ENCODE measurements at places on chromosomes 5 and 9.

DNA sequence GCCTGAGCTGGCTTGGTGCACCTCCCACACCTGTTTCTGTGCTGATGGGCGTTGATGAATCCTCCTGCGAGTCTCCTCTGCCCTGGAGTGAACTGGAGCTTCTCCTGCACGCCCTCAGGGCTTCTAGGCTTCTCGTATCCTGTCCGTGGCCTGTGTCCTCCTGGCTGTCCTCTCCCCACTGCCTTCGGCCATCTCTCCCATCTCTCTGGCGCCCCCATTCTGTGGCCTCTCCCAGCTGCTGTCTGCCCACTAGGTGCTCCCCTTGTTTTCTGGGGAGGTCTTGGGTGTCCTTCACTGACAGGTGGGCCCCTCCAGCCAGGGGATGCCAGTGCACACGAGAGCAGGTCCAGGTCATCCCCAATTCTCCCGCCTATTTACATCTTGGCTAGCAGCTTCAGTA lies 28.8 kb downstream of the AHRR start:
- DNase-seq = no peak

GRCh38 chr5:95087816-95088317 lies 197.0 kb downstream of the MCTP1 start:
- peak; percentile 44 for DNase-seq

DNA sequence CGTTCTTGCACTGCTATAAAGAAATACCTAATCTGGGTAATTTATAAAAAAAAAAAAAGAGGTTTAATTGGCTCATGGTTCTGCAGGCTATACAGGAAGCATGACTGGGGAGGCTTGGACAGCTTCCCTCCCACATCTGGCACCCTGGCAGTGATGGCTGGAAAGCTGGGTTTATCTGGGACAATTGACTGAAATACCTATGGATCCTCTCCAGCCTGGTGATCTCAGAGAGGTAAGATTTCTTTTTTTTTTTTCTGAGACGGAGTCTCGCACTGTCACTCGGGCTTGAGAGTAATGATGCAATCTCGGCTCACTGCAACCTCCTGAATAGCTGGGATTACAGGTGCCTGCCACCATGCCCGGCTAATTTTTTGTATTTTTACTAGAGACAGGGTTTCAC lies 22.7 kb upstream of the UGCG start:
- DNase-seq = peak; percentile 31

- no peak for DNase-seq
Measured at GRCh38 chr5:175479125-175479881, 943 bp downstream of the SFXN1 start.

GRCh38 chr5:154403234-154403633 lies 42.6 kb upstream of the SAP30L start:
- DNase-seq = no peak

GRCh38 chr5:111537141-111538024 lies 25.0 kb upstream of the STARD4 start:
- no peak for DNase-seq

- no peak for DNase-seq
Measured at GRCh38 chr9:109411069-109411761, 86.9 kb downstream of the PTPN3 start.

GRCh38 chr5:52784737-52785136 lies 3.0 kb upstream of the ITGA1 start:
- no peak for DNase-seq

- DNase-seq = no peak
Measured at GRCh38 chr5:110803467-110804326, 64.9 kb downstream of the SLC25A46 start.

- DNase-seq = no peak
Measured at GRCh38 chr5:139416651-139417050, 12.8 kb upstream of the SPATA24 start.

- no peak for DNase-seq
Measured at GRCh38 chr5:143234162-143234842, 169.2 kb downstream of the NR3C1 start.

- DNase-seq = peak; percentile 89
Measured at GRCh38 chr9:137240318-137240840, 708 bp upstream of the TUBB4B start.

- no peak for DNase-seq
Measured at GRCh38 chr9:87628346-87628745, 97.6 kb upstream of the CTSL start.

GRCh38 chr5:35305336-35306020 lies 75.2 kb upstream of the PRLR start:
- DNase-seq = no peak

Measured in cardiac fibroblast (primary cell).